ENCODE measurements at places on chromosomes 7 and 10.

- DNase-seq, result no peak
Observed at GRCh38 chr10:62037166-62037831, 135.8 kb downstream of the ARID5B start.

GRCh38 chr10:11874568-11875493 lies 51.7 kb downstream of the PROSER2 start:
- peak; percentile 8 for DNase-seq

- no peak for DNase-seq
Observed at GRCh38 chr10:129710510-129710847, 243.4 kb downstream of the MGMT start.

- DNase-seq, result no peak
Observed at GRCh38 chr7:997404-998395, 14.7 kb downstream of the CYP2W1 start.

GRCh38 chr7:85052056-85052737 lies 134.7 kb downstream of the SEMA3D start:
- DNase-seq, result no peak

DNA sequence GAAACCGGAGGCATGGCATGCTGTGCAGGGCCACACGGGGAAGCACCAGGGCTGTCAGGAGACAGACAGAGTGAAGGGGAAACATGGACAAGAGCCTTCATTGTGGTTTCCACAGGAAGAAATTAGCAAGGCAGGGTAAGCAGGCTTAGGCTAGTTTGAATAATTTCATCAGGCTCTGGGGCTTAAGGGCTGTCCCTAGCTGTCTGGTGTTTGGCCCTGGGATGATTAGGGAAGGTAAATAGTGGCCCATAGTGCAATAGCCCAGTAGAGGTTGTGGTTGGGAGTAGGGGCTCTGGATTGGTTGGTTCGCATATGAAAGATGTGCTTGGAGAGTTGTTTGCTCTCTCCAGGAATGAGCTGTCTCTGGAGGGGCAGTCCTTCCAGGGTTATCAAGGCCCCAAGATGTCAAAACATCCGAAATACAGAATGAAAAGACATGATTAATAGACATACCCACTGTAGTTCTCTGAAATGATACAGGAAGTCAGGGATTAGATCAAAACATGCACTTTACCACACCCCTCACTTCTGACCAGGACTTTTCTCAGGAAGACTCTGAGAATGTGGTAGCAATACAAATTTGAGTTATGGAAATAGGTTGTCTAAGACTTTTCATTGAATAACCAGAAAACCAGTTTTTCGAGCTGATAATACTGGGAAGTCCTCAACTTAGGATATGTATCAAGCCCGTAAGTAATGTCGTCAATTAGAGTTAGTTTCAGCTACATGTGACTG lies 224.9 kb upstream of the NFE2L3 start:
- no peak for DNase-seq

- no peak for DNase-seq
Observed at GRCh38 chr10:77111611-77112550, 525.7 kb downstream of the KCNMA1 start.

DNA sequence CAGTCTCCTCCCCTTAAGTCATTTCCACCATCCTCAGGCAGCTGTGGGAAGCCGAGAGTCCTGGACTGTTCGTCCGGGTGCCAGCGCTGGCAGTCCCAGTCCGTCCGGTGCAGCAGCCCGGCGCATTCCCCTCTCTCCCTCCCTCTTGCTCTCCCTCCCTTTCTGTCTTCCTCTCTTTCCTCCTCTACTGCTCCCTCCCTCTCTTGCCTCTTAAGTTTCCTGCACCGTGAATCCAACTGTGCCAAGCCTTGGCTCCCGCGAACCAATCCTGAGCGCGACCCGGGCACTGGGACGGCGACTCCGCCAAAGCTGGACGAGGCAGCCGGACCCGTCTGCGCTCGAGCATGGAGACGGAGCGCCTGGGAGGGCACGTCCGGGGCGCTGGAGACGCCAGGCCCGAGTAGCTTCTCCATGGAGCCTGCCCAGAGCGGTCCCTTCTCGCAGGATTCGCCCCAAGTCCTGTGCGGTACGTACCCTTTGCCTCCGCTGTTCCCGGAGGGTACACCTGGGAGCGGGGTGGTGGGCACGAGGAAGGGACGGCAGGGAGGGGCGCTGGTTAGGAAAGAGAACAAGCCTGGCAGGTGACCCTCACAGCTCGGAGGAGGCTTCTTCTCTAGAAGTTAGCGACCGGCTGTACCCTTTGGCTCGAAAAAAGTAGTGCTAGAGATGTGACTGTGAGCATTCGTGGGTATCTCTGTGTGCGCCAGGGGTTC lies 1.0 kb downstream of the NXPH1 start:
- no peak for DNase-seq

DNA sequence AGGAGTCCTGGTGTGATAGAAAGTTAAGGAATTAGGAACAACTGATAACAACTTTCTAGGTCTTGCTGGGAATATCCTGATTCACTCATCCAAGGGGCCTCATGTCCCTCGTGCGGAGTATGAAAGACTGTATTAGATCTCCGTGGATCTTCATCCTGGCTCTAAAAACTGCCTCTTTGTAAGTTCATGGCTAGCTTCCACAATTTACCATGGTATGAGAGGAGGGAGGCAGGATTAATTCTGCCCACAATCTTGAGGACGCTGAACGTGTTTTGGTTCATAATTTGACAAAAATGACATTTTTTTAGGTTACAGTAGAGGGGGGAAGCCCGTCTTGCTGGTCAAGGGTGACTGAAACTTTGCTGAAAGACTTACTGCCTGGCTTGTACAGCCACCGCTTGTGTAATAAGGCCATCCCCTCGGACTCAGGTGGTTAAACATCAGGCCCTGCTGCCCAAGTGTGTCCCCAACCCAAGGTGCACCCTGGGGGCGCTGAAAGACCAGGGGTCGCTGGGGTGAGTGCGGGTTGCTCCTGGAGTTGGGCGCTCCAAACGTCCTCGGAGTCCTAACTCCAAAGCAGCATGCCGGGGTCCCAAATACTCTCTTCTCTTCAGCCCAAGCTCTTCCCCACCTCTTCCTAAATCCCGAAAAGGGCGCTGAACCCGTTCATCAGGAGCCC lies 733 bp downstream of the HIBADH start:
- no peak for DNase-seq

DNA sequence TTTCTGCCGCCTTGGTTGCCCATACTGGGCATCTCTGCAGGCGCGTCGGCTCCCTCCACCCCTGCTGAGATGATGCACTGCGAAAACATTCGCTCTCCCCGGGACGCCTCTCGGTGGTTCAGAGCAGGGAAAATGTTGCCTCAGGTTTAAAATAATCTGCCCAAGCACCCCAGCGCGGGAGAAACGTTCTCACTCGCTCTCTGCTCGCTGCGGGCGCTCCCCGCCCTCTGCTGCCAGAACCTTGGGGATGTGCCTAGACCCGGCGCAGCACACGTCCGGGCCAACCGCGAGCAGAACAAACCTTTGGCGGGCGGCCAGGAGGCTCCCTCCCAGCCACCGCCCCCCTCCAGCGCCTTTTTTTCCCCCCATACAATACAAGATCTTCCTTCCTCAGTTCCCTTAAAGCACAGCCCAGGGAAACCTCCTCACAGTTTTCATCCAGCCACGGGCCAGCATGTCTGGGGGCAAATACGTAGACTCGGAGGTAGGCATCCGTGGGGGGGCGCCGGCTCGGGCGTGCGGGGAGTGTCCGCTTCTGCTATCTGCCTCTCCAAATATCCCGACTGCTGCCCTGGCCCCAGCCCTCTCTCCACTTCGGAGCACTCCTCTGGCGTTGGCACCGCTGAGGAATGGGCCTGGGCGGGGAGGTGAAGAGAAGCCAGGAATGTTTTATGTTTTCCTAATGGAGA lies at the start of gene CAV1:
Gene CAV1, plus strand, starts transcription at position 428 of the 689 bp plus-strand sequence. Its CDS starts 27 bp downstream, at position 455.
- peak; percentile 19 for DNase-seq

DNA sequence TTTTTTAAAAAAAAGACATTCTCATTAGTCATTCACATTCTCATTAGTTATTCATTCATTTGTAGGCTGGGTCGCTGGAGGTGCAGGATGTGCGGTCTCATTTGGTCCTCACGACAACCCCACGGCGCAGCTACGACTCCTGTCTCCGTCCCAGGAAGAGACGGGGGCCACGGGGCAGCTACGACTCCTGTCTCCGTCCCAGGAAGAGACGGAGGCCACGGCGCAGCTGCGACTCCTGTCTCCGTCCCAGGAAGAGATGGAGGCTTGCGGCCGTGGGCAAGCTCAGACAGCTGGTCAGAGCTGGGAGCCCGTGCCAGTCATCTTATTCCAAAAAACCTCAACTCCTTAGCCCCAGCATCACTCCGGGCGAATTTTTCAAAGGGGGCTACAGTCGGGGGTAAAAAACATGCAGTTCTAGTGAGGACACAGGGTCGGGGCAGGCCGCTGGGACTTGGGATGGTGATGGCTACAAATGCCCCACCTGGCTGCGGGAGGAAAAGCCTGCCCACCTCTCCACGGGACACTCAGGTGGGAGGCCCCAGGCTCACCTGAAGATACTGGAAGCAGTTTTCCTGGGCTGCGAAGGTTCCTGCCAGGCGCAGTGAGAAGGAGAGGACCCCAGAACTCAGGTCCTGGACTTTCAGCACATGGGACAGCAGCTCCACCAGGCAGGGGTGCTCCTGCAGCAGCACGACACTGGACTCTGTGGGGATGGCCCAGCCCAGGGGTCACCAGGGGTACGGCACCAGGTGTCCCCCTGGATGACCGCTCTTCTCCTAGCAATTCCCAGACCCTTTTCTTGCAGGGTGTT lies 8.3 kb downstream of the BRAT1 start:
- DNase-seq, result no peak

DNA sequence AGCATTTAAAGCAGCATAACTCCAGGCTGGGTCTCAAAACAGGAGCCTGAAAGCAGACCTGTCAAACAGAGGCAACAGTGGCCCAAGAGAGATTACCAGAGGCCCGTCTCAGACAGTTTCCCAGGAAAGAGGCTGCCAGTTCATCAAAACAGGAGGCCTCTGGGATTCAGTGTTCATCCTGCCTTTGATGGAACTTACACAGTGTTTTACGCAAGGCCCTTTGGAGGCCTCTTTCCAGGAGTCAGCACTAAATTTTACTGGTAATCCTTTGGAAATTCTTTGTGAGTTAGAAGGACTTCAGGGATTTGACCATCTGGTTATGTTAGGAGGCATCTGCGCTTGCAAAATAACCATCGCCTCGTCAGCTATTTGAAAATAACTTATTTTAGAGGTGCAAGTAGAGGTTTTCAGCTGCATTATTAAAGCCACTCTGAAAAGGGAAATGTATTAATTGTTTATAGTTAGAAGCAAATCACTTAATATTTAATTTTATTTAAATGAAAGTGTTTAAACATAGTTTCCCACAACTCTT lies 501.2 kb upstream of the COBL start:
- no peak for DNase-seq

DNA sequence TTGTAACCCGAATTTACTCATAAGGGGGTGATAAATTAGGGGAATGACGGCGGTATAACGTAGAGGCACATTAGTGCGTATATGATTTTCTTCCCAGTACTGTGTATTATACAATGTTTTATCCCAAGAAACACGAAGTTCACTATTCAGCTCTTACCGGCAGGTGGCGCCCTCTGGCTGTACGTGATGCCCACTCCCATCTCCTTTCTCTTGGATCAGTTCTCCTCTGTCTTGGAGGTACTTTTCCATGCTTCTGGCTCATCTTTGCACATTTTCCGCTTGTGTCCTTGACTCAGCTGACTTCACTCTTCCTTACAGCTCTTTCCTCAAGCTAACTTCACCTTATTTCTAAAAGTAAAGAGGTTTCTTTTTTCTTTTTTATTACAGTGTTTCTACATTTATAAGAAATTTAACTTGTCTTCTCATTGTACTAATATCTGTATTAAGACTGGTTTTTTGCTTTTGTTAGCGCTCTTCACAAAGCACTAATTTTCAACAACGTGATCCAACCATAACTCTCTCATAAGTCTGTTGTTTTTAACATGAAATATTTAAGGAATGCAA lies 21.3 kb downstream of the TMEM176B start:
- DNase-seq, result peak; percentile 66

DNA sequence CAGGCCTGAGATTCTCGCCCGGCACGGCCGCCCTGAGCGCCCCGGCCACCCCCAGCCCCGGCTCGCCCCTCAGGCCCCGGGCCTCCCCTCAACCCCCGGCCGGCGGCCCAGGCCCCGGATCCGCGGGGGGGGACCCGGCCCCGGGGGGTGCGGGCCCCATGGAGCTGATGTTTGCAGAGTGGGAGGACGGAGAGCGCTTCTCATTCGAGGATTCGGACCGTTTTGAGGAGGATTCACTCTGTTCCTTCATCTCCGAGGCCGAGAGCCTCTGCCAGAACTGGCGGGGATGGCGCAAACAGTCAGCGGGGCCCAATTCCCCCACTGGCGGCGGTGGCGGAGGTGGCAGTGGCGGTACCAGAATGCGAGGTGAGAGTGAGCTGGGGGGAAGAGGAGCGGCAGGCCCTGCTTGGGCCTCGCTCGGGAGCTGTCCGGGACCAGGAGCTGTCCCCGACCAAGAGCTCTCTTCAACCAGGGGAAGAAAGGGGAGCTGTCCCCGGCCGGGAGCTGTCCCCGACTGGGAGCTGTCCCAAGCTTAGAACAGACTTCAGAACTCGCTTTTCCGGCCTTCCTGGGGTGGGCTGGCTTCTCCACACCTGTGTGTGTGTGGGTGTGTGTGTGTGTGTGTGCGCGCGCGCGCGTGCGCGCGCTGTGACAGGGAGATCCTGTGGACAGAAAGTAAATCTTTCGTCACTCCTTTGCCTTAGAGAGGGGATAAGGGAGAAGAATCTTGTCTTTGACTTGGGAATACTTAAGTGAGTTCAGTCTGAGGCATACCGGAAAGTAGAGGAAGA lies 510 bp downstream of the ZSWIM8 start:
- DNase-seq, result peak; percentile 46

DNA sequence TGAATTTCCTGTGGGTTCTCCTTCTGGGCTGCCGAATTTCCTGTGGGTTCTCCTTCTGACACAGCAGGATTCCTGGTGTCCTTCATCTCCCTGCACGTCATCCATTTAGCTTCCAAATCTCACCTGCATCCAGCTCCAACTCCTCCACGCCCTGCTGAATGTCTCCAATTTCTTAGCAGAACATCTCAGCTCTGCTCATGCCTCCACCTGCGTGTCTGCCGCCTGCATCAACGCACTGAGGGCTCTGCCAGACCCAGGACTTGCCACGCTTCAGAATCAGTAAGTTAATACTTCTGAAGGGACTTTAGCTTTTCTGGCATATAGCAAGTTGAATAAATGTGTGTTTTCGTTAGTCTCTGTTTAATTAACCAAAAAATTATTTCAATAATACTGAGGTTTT lies 31.1 kb upstream of the VIPR2 start:
- no peak for DNase-seq

- no peak for DNase-seq
Observed at GRCh38 chr7:129423700-129424410, 10.4 kb upstream of the STRIP2 start.
